ENCODE measurements at places on chromosomes 7 and 10. TPM values are rescaled to one million over a fixed set of nuclear protein-coding genes. Genes with fewer than 3 reads are reported as not detected.

DNA sequence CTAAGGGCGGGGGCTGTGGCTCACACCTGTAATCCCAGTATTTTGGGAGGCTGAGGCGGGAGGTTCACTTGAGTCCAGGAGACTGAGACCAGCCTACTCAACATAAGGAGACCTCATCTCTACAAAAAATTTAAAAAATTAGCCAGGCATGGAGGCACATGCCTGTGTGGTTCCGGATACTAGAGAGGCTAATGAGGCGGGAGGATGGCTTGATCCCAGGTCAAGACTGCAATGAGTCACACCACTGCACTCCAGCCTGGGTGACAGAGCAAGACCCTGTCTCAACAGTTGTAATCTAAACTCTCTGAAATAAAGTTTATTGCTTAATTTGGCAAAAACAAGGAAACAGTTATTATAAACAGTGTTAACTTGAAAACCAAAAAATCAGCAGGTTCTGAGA is 123.3 kb downstream of the USP6NL start:
- no peak for DNase-seq

- peak; percentile 61 for DNase-seq
These were observed 760 bp downstream of the CBX3 start for GRCh38 chr7:26202019-26202990.

DNA sequence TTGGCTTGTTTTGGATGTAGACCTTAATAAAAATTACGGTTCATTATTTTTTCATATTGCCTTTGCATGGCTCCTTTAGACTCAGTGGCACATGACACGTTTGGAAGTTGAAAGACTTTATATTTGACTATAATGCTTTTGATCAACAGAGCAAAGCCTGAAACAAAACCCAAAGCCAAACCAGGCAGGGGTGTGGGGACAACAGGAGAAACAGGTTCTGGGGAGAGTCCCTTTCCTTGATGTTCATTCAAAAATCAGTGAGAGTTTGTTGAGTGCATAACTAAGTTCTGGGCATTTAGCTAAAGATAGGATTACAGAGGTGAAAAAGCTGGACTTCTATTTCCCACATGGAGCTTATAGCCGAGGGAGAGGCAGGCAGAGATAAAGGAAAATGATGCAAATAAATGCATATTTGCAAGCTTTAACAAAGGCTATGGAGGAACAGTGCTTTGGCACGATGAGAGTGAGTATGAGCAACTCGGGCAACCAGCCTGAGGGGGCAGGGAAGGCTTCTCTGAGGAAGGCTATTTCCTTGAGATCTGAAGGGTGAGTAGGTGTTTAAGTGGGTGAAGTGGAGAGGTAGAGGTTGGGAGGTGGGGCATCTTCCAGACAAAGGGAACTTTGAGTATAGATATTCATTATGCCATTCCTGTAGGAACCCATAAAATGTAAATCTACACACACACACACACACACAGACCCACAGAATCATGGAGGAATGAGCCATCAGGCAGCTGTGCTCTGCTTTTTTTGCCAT is 34.5 kb upstream of the PDZD8 start:
- no peak for DNase-seq

DNA sequence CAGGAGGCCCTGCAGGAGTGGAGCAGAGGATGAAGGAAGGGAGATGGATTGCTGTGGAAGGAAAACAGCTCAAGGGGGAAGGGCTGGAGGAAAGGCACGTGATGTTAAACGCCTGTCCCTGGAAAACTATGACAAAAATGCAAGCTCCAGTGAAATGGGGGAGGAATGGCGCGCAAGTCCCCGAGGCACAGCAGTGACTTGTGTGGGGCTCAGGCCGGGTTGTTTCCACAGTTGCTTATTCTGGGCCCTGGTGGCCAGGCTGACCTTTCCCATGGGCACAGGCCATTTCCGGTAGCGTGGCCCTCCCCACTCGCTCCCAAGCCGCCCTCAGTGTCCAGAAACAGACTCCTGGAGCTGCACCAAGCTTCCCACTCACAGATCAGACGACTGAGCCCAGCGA is 68.1 kb upstream of the PDGFA start:
- no peak for DNase-seq

- DNase-seq, result no peak
These were observed 265.9 kb downstream of the SNX13 start for GRCh38 chr7:17674166-17674942.

DNA sequence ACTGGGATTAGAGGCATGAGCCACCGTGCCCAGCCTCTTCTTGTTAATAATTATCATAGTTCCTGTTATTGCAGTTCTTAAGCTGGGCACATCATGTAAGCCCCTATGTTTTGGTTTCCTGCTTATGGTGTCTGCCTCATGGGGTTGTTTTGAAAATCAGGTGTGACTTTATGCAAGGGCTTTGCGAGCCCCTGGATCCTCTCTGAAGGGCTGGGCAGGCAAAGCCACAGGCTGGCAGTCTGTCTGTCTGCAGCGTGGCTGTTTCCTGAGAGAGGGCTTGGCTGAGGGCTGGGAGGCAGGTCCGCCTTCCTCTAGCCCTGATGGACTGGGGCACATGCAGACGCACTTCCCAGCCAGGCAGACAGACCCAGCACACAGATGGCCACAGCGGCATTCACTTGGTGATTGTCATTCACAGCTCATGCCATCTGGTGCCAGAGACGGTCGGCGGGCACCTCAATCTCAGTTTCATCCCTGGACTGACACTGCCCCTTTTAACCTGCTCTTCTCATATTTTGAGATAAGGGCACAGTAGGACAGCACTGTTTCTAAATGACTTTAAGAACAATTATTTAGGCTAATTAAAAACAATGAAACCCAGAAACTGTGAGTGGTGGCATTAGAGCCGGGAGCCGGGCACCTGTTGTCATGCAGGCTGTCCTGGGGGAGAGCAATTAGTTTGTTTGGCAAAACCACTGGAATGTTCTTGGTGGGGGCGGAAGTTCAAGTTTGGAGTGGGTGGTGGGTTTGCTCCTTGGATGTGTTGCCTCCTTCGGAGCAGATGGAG is 35.5 kb downstream of the RBM20 start:
- DNase-seq, result no peak

DNA sequence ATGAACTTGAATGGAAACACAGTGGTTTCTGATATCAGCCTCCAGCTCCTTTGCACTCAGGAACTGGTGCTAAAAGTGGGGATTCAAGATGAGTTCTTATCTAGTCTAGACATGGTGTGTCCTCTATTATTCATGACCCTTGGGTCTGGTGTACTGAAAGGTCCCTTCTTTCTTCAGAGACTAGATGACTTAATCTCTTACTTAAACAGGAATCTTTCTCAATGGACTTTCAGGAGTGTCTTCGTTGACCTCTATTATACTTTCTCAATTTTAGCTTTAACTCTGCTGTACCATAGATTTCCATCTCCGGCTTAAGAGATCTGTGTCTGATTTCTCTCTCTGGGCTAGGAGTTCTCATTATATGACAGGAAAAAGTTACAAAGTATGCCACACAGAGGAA is 83.5 kb upstream of the INHBA start:
- DNase-seq, result no peak

- DNase-seq, result peak; percentile 40
These were observed 1.0 kb downstream of the PRR15 start for GRCh38 chr7:29564496-29565223.

- DNase-seq, result no peak
These were observed 211.5 kb downstream of the DGKB start for GRCh38 chr7:14691034-14691433.

GRCh38 chr7:1040790-1041189 is 3.6 kb upstream of the GPR146 start:
- DNase-seq, result no peak

GRCh38 chr7:92632791-92633190 is 42.6 kb upstream of the FAM133B start:
- DNase-seq, result no peak

DNA sequence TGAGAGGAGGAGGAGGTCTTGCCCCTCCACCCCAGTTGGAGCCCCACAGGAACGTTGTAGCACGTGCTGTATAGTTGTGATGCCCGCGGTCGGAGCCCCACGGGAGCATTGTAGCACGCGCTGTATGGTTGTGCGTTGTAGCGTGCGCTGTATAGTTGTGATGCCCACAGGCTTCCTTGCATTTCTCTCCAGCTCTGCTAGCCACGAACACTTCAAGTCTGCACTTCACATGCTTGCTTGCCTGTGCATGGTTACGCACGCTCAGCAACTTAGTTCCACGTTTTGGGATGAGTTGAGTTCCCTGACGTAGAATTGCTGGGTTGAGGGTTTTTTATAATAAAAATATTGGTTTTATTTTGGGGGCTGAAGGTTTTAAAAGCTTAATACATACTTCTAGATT is 41.6 kb downstream of the DNAJB6 start:
- DNase-seq, result no peak

Gene NEUROG3
- not detected for total RNA-seq

Gene FRAT1
- 9.9 TPM for total RNA-seq

Gene TLX1
- not detected for total RNA-seq

Gene PRSS37
- not detected for total RNA-seq

Gene DENND2A
- total RNA-seq, result 9.4 TPM

Gene LRRTM3
- not detected for total RNA-seq
